ENCODE measurements at places on chromosomes 2 and 18.

DNA sequence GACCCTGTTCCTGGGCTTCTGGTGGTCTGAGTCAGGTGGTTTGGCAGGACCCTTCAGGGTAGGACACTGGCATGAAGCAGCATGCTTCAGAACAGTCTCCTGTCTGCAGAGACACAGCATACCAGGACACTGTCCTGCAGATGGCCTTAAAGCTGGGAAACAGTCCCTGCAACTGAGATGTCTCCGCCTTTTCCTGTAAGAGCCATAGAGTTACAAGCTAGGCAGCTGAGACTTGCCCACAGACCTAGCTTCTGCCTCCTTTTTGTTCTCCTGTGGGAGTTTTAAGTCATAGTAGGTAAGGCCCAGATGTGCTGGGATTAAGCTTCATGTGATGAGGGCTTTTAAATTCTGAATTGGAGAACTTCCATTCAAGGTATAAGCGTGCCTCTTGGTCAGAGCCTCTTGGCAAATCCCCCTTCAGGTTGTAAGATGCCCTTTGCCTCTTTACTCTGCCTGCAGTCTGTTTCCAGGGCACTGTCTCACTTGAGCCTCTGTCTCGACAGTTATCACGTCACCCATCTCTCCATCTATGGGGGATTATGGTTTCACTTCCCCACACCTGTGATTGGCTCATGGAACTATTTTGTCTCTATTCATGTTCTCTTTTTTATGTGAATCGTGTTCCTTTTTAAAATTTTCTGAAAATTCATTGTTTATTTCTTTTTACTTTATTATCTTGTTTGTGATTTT lies 51.8 kb downstream of the COA5 start:
- DNase-seq: no peak

DNA sequence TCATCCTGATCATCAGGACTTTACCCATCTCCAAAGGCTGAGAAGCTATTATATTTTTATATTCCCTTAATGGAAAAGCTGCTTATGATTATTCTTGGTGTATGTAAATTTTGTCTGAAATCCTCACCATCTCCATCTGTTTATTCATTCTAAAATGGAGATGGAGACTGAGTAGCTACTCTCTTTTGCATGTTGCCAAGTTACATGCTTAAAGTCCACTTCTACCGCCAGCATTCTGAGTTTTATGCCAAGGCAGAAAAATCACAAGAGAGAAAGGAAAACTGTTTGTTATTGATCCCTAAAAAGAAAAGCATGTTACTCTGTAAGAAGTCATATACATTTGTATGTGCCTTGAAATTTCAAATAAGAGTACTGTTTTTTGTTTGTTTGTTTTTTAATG lies 94.4 kb upstream of the NOSTRIN start:
- no peak for DNase-seq

GRCh38 chr18:40375837-40376236 lies 1579.2 kb upstream of the PIK3C3 start:
- DNase-seq: no peak

- no peak for DNase-seq
These were observed 83.6 kb downstream of the HS1BP3 start for GRCh38 chr2:20567159-20567925.

- DNase-seq: no peak
These were observed 52.3 kb downstream of the FOXI3 start for GRCh38 chr2:88400037-88400767.

DNA sequence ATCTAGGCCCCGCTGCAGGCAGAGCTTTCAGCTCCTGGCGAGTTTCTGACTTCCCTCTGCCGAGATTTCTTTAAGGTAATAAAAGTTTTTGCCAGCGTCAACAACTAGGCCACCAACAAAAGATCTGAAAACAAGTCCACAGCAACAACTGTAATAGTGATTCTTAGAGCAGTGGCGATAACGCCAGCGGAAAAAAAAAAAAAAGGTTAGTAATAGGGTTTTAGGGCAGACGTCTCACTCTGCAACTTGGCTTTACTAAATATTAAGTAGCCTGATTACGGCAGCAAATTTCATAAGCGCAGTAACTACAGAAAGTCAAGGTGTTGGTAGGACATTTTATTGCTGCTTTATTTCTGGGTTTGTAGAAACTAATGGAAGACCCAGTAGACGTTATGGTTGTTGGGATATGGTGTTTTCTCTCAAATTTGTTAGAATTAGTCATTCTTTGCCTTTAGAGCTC lies 481 bp downstream of the SLC30A6 start:
- DNase-seq: no peak

DNA sequence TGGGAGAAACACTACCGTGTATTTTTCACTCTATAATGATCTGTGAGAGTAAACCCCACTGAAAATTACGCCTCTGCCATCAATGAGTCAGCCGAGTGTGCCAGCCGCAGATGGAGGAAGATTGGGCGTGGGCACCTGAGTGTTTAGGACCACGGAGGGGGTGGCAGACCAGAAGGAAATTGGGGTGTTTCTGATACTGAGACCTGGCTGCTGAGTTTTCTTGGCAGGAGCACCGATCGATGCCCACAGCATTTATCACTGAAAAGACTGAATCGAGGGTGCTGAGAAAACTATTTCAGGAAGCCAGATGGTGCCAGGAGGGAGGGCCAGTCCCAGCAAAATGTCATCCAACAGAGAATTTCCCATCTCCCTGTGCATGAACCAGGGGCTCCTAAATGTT lies 91.9 kb upstream of the TPO start:
- no peak for DNase-seq

- no peak for DNase-seq
These were observed 2119.8 kb upstream of the CELF4 start for GRCh38 chr18:39685303-39685902.

- DNase-seq: no peak
These were observed 32.9 kb downstream of the ZC3H15 start for GRCh38 chr2:186518945-186519344.

- no peak for DNase-seq
These were observed 54.0 kb upstream of the GPR75 start for GRCh38 chr2:53913721-53914120.
